IMR-90 (cell line): ENCODE measurements at places on chromosomes 1 and 21. TPM values are rescaled to one million over a fixed set of nuclear protein-coding genes. Genes with fewer than 3 reads are reported as not detected.

Gene NEK2
- 8.8 and 9.9 TPM in 2 replicates for polyA plus RNA-seq

Gene TRABD2B
- not detected in 2 replicates for polyA plus RNA-seq

Gene C4BPA
- polyA plus RNA-seq: not detected in 2 replicates

DNA sequence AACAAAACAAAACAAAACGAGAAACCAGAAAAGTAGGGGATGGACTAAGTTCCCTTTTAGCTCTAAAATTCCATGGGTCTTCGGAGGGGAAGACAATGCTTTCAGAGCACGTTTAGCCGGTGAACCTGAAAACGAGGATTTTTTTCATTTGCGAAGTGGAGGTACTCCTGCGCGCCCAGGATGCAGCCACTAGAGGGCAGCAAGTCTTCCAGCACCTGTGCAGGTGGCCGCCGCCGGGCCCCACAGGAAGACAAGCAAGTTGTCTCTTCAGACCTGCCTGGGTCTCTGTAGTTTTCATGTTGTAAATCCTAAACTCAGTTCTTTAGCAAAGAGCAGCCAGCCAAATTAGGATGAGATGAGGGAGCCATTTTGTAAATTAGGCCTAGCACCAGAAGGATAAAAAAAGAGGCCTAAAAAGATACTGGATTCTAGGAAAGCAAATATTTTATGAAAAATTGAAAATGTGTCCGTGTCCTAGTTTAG is 17.7 kb upstream of the SNX27 start:
- no peaks in the 10 kb centered on the region for H3K4me1 ChIP-seq
- no peak overlapping the region for H3K4me3 ChIP-seq
- no peak overlapping the region for H3K27ac ChIP-seq

Gene KRTAP20-1
- polyA plus RNA-seq: not detected in 2 replicates

DNA sequence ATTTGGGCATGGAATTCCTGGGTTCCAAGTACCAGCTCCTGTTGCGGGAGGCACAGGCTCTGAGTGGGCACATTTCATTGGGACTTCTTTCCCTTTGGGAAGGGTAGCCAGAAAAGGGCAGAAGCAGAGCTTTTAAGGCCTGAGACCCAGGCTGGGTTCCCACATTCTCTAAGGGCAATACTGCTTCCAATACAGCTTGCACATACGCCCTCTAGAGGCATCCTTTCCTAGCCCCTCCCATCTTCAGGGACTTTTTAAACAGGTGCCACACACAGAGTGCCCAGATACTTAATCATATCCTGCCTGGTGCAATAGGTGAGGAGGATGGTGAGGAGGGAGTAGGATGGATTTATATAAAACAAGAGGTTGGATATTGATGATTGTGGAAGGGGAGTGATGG is 5.7 kb downstream of the GPR88 start:
- no peaks in the 10 kb centered on the region for H3K36me3 ChIP-seq
- no peak for DNase-seq
- H3K4me3 ChIP-seq: no peak overlapping the region
- H3K27ac ChIP-seq: no peak overlapping the region
- H3K4me1 ChIP-seq: peaks cover 4% of the 10 kb centered on the region; the same call in 1 of the 2 replicates

DNA sequence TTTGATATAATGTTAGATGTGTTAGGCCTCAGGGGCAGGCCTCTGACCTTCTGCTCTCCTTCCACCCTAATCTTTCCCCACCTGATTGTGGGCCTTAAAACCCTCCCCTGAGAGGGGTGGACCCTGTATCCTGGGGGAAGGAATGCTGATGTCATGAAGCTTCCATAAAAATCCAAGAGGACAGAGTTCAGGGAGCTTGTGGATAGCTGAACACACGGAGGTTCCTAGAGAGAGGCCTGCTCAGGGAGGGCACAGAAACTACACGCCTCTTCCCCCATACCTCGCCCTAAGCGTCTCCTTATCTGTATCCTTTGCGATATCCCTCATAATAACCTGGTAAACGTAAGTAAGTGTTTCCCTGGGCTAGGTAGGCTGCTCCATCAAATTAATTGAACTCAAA is 4.3 kb downstream of the MFN2 start:
- DNase-seq: no peak
- no peaks in the 10 kb centered on the region for H3K27me3 ChIP-seq
- peaks cover 37% of the 10 kb centered on the region for H3K36me3 ChIP-seq
- no peak overlapping the region for H3K27ac ChIP-seq

Gene TDRD5
- not detected in 2 replicates for polyA plus RNA-seq

DNA sequence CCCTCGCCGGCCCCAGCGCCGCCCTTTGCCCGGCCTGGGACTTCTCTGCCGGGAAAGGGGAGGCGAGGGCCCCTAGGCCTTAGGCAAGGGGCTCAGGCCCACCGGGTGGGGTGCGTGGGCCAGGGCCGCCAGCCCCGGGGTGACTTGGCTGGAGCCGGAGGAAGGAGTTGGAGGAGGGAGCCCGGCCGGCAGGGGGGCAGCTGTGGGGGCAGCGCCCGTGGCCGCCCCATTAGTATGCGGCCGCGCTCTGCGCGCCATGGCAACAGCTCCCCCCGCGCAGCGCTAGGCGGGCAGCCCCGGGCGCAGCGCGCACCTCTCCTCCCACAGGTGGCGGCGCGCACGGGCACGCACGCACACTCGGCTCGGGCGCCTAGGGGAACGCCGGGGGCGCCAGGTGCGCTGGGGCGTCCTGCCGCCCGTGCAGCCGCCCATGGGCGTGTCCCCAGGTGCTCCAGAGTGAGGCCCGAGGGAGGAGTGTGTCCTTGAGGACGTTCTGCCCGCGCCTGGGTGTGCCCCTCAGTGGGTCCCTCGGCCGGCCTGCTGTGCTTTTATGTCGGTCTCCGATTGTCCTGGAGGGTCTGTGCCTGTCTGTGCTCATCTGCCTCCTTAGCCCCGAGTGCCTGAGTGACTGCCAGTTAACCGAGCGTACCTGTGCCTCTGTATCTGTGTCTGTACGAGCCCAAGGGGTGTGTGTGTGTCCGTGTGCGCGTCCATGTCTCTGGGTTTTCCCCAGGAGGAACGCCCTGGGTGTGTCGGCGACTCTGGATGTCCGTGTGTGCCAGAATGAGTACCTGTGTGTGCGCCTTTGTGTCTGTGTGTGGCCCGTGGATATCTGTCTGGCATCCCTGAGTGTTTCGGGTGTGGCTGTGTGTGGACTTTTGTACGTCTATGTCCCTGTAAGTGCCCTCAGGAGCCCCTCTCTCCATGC is 38.2 kb upstream of the WASF2 start:
- peaks cover 35% of the 10 kb centered on the region for H3K4me1 ChIP-seq
- peaks cover 8% of the 10 kb centered on the region; the same call in 1 of the 2 replicates for H3K36me3 ChIP-seq
- no peak overlapping the region for H3K27ac ChIP-seq
- no peaks in the 10 kb centered on the region for H3K27me3 ChIP-seq
- H3K4me3 ChIP-seq: no peak overlapping the region
- DNase-seq: no peak

DNA sequence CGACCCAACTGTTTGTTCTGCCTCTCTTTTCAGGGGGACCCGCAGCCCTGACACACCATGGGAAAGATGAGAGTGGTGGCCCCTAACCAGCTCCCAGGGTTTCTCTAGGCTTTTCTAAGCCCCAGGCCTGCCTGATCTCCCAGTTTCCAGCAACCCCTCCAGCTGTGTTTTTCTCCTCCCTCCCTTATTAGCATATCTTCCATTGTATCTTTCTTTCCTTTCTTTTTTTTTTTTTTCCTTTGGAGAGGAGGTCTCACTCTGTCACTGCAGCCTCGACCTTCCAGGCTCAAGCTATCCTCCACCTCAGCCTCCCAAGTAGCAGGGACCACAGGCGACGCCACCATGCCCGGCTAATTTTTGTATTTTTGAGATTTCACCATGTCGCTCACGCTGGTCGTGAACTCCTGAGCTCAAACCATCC is 1.8 kb upstream of the CERS2 start:
- H3K36me3 ChIP-seq: no peaks in the 10 kb centered on the region
- DNase-seq: no peak
- H3K4me1 ChIP-seq: peaks cover 33% of the 10 kb centered on the region

Gene CDC42
- 143 and 162 TPM in 2 replicates for polyA plus RNA-seq

GRCh38 chr1:14994841-14995437 is 158.6 kb upstream of the TMEM51 start:
- H3K4me1 ChIP-seq: peaks cover 23% of the 10 kb centered on the region
- no peaks in the 10 kb centered on the region for H3K36me3 ChIP-seq
- no peak overlapping the region for H3K27ac ChIP-seq
- no peak for DNase-seq
- no peaks in the 10 kb centered on the region for H3K27me3 ChIP-seq

DNA sequence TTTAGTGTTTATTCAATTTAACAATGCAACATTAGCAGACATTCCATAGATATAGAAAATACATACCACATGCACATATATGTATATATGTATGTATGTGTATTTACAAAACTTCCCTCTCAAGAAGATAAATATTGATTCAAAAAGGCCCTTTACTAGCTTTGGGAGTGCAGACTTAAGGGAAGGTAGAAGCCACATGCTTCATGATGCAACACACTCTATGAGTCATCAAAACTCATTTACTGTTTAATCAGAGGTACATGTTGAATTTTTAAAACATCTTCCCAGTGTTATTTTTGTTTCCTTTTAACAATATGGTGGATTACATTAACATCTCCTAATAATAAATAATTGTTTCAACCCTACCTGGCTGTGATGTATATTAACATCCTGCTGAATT is 61.4 kb upstream of the KIRREL1 start:
- H3K4me3 ChIP-seq: no peak overlapping the region
- H3K27ac ChIP-seq: no peak overlapping the region
- peak; percentile 55 for DNase-seq
- H3K27me3 ChIP-seq: no peaks in the 10 kb centered on the region

Gene DDAH1
- 78.0 and 89.0 TPM in 2 replicates for polyA plus RNA-seq

DNA sequence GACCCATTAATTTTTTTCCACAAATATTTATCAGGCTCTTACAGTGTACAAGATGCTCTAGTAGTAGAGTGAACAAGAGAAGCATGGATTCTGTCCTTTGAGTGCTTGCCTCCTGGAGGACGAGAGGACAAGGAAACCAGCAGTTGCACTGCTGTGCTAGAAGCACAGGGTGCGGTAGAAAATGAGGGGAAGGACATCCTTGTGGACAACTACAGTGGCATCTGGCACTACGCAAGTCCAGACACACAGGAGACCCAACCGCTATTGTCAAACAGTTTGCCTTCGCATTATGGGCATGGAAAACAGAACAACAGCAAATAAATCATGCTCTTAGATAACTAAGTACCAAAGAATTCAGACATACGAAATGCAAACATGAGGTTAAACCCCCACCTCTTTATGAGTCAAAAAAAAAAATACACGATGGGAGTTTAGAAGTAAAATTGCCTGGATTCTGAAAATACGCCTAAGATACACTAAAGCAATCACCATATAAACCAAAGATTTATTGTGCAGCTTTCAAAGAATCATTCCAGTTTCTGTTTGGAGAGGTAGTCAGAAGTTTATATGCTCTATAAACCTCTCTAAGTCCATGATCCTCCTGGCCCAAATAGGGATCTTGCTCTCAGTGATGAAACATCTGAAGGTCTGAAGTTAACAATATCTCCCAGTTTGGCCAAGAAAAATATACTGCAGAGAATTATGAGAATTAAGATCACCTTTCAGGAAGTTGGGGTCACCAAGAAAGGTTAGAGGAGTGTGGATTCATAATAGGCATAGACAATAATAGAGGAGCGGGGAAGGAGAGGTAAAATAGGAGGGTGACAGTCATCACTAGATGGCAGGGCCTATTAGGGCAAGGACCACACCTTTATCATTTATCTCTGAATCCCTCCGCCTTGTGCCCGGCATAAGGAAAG is 307.8 kb downstream of the NFIA start:
- H3K36me3 ChIP-seq: no peaks in the 10 kb centered on the region
- H3K4me3 ChIP-seq: no peak overlapping the region
- no peaks in the 10 kb centered on the region for H3K4me1 ChIP-seq
- H3K27ac ChIP-seq: no peak overlapping the region

DNA sequence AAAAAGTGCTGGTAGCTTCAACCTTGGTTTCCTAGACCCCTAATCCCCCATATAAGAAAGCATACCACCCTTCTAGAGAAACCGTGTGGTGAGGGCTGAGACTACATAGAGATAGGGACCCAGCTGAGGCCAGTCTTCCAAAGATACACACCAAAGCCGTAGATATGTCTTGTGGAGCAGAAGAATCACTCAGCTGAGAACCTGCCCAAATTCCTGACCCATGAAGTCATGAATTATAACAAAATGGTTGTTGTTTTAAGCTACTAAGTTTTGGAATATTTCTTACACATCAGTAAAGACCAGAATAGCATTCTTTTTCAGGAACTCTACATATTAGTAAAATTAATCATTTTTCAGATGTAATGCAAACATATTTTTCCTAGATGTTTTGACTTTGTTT is 3.3 kb upstream of the SNRPE start:
- no peak overlapping the region for H3K4me3 ChIP-seq
- no peak overlapping the region for H3K27ac ChIP-seq
- peaks cover 8% of the 10 kb centered on the region; the same call in 1 of the 2 replicates for H3K4me1 ChIP-seq
- H3K36me3 ChIP-seq: peaks cover 9% of the 10 kb centered on the region
- H3K27me3 ChIP-seq: no peaks in the 10 kb centered on the region

- peaks cover 3% of the 10 kb centered on the region for H3K4me1 ChIP-seq
- no peak overlapping the region for H3K4me3 ChIP-seq
- no peaks in the 10 kb centered on the region for H3K27me3 ChIP-seq
- no peak overlapping the region for H3K27ac ChIP-seq
These were observed 18.5 kb downstream of the COLGALT2 start for GRCh38 chr1:184019069-184019468.

- DNase-seq: no peak
- no peak overlapping the region for H3K4me3 ChIP-seq
- H3K36me3 ChIP-seq: peaks cover 25% of the 10 kb centered on the region
These were observed 17.9 kb downstream of the OBSCN start for GRCh38 chr1:228225740-228226139.

GRCh38 chr1:18923756-18924211 is 21.4 kb upstream of the ALDH4A1 start:
- no peak overlapping the region for H3K4me3 ChIP-seq
- H3K4me1 ChIP-seq: peaks cover 50% of the 10 kb centered on the region
- peak overlapping the region; percentile 8 for H3K27ac ChIP-seq
- no peaks in the 10 kb centered on the region for H3K36me3 ChIP-seq

GRCh38 chr1:10948463-10948775 is 64.0 kb upstream of the TARDBP start:
- no peak overlapping the region for H3K4me3 ChIP-seq
- DNase-seq: no peak
- peaks cover 33% of the 10 kb centered on the region for H3K27me3 ChIP-seq
- no peak overlapping the region for H3K27ac ChIP-seq

- H3K27me3 ChIP-seq: no peaks in the 10 kb centered on the region; the same call in none of the 2 replicates
- H3K4me3 ChIP-seq: no peak overlapping the region
- no peaks in the 10 kb centered on the region for H3K36me3 ChIP-seq
- no peaks in the 10 kb centered on the region for H3K4me1 ChIP-seq
- DNase-seq: peak; percentile 11
- H3K27ac ChIP-seq: no peak overlapping the region
These were observed 389.7 kb upstream of the RUNX1 start for GRCh38 chr21:35438643-35439404.

Gene BEST4
- polyA plus RNA-seq: 0.07 and 0.16 TPM in 2 replicates

Gene APCS
- polyA plus RNA-seq: not detected in 2 replicates

Gene PTPRC
- polyA plus RNA-seq: not detected in 2 replicates

DNA sequence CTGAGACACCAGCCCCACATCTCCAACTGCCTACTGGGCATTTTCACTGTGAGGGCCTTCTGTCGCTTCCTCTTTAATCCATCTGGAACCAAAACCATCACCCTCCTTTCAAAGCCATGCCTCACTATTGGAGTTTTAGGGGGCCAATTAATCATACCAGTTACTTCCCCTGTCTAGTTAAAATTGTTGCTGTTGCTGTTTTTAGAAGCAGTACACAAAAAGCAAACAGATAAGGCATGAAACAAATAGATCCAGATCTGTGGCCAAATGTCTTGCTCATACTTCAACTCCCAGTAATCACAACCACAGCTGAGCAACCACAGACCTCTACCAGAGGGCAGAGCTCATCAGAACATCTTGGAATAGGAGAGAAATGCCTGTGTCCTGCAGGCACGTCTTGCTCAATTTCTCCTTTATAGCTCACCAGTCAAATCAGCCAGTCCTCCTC is 133.8 kb upstream of the C1orf105 start:
- H3K4me1 ChIP-seq: no peaks in the 10 kb centered on the region
- H3K36me3 ChIP-seq: no peaks in the 10 kb centered on the region
- no peak overlapping the region for H3K4me3 ChIP-seq
- no peaks in the 10 kb centered on the region for H3K27me3 ChIP-seq

Gene CFHR5
- not detected in 2 replicates for polyA plus RNA-seq
